ENCODE measurements at places on chromosomes 4 and X.

GRCh38 chr4:131302108-131302507 lies 1847.0 kb upstream of the PCDH10 start:
- DNase-seq, result no peak

DNA sequence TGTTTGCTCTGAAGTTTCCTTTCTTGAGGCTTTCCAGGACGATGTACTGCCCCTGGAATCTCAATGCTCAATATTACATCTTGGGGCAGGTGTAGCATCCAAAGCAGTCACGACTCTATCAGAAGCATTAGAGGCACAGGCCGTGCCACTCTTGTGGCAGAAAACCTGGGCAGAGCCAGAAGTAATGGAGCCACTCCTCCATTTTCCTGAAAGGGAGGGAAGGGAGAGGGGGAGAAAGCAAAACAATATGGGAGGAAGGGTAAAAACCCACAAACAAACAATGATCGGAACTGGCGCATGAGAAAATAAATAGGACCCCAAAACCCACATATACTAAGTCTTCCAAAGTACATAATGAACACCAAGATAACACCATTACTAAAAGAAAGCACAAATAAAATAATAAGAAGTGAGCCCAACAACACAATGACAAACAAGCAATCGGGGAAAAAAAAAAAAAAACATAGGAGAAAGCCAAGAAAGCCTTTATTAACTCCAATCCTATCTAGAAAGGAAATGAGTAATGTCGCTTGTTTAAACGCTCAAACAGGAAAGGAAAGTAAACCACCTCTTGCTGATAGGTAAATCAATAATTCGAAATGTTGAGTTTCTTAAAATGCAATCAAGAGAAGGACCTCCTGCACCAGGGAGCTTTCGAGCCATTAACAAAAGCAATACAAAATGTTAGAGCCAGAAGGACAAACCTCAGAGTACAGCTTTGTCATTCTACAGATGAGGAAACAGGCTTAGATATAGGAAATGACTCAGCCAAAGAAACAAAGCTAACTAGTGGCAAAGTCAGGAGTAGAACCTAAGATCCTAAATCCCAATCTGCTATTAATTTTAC lies 117.4 kb downstream of the ATRX start:
- no peak for DNase-seq

- DNase-seq, result no peak
Measured at GRCh38 chr4:82747686-82748575, 50.7 kb downstream of the SCD5 start.

- no peak for DNase-seq
Measured at GRCh38 chr4:179486570-179487335, 2044.5 kb upstream of the AGA start.

- DNase-seq, result no peak
Measured at GRCh38 chr4:39620551-39621313, 17.9 kb downstream of the SMIM14 start.

- DNase-seq, result no peak
Measured at GRCh38 chrX:41670112-41670511, 18.7 kb upstream of the GPR34 start.

GRCh38 chr4:132540268-132540667 lies 608.8 kb upstream of the PCDH10 start:
- DNase-seq, result no peak

GRCh38 chr4:147821555-147821954 lies 89.7 kb downstream of the ARHGAP10 start:
- no peak for DNase-seq

DNA sequence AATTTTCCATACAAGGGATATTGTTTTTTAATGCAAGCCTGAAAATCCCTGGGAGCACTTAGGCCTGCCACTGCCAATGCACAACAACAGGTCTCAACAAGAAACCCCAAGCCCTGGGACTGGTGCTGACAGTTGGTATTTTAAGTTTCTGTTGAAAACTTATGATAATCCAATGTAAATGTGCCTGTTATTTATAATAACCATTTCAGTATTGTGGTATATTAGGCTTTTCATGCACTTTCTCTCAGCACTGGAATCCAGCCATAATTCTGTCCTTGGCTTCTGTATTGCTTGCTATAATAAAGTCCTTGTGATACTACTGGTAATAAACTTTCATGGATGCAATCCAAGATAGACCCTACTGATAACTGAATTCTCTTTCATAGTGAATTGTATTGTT lies 218.9 kb downstream of the PCDH7 start:
- DNase-seq, result no peak

DNA sequence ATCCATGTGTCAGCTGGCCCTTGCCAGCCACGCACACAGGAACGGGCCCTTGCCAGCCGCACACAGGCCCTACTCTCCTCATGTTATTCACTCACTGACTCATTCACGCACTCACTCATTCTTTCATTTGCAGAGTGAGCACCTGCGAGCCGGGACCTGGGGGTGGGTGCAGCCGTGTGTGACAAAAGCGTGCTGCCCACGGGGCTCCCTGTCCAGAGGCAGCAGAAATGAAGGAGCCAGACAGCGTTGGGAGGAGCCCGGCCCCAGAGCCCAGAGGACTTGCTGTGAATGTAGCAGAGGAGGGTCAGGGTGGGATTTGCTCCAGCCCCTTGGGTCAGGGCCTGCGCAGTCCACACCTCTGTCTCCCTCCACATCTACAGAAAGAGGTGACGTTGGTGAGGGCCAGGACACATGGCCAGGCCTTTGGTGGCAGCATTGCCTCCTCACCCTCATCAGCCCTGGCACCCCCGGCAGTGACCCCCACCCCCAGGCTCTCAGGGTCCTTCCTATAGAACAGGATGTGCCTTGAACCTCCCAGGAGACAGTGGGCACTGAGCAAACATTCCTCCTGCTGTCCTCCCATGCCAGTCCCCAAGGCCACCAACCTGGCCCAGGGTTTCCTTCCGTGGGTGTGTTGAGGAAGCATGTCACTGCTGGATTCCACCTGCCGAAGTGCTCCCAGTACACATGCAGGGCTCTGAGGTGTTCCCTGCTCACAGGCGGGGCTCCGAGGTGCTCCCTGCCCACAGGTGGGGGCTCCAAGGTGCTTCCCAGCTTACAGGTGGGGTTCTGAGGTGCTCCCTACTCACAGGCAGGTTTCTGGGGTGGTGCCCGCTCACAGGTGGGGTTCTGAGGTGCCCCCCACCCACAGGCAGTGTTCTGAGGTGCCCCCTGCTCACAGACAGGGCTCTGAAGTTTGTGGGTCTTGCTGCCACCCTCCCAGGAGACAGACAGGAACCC lies 105.7 kb downstream of the HMX1 start:
- DNase-seq, result peak; percentile 14

GRCh38 chr4:70399319-70399718 lies 1.6 kb downstream of the OPRPN start:
- no peak for DNase-seq

GRCh38 chr4:18042754-18043153 lies 21.2 kb upstream of the LCORL start:
- DNase-seq, result no peak

GRCh38 chr4:158042591-158043030 lies 130.2 kb downstream of the GASK1B start:
- DNase-seq, result no peak

- DNase-seq, result peak; percentile 40
Measured at GRCh38 chrX:153638436-153639176, 8.4 kb upstream of the DUSP9 start.

- no peak for DNase-seq
Measured at GRCh38 chr4:785332-786073, 40.4 kb downstream of the CPLX1 start.

- DNase-seq, result no peak
Measured at GRCh38 chr4:87565746-87566145, 36.6 kb upstream of the SPARCL1 start.

- no peak for DNase-seq
Measured at GRCh38 chr4:74320559-74321118, 12.4 kb downstream of the EPGN start.

GRCh38 chrX:24567169-24567568 lies 80.0 kb downstream of the PCYT1B start:
- no peak for DNase-seq

- DNase-seq, result no peak
Measured at GRCh38 chr4:157315968-157316367, 95.4 kb downstream of the GRIA2 start.

DNA sequence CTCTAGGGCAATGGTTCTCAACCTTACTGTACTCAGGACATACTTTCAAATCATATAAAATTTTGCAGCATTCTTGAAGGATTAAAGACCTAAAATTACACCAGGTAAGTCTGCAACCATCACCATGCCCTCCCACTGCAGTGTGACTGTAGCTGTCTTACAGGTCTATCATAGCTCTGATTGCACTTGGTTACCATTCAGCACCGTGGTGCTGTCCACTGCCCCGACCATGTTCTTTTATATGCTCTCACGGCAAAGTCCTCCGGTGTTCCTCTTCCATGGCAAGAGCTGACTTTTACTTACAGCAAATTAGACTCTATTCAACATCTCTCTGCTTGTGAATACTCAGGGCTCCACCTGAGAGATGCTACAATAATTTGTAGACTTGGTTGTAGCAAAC lies 11.5 kb downstream of the CRMP1 start:
- no peak for DNase-seq

- DNase-seq, result no peak
Measured at GRCh38 chrX:107742700-107743191, 32.8 kb downstream of the TSC22D3 start.

DNA sequence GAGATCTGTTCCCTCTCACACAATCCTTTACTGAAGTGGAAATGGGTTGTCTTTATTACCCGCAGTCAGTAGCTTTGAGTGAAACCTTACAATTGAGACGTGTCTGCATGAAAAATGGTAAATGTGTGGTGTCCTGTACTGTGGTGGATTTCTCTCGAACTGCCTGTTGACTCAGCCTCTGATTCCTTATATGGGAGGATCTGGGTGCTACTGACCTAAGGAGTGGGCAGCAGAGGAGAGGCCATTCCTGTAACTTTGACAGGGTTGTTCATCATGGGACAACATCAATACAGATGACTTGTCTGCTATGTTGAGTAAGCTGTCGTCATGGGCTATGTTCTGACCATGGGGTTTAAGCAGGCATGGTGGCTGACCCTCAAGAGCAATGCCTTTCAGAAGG lies 159.6 kb upstream of the WDR1 start:
- no peak for DNase-seq

- DNase-seq, result peak; percentile 19
Measured at GRCh38 chr4:56958111-56958517, 19.3 kb downstream of the NOA1 start.

GRCh38 chr4:2395038-2395437 lies 23.4 kb downstream of the ZFYVE28 start:
- DNase-seq, result no peak

Data from BE2C (cell line).